ENCODE measurements at places on chromosomes 12 and 14. TPM values are rescaled to one million over a fixed set of nuclear protein-coding genes. Genes with fewer than 3 reads are reported as not detected.

DNA sequence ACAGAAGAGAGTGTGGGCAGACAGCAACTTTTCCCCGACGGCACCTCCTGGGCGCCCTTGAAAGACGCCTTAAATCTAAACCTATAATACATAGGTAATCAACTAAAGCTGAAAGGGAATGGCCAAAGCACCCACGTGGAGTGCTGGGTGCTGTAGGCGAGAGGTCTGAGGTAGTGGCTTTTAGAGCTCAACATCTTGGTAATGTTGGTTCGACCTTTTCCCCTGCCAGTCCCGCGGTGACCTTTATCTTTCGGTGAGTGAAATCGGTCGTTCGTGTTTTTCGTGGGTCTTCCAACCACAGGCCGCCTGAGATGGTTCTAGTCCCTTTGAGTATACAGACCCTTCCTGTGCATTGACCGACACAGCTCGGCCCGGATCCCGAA lies 9.1 kb downstream of the OR6S1 start:
- no peak for DNase-seq

GRCh38 chr12:99200711-99201384 lies 446.7 kb upstream of the GARIN6 start:
- no peak for DNase-seq

- no peak for DNase-seq
These were observed 56.8 kb upstream of the FOXG1 start for GRCh38 chr14:28709571-28710305.

DNA sequence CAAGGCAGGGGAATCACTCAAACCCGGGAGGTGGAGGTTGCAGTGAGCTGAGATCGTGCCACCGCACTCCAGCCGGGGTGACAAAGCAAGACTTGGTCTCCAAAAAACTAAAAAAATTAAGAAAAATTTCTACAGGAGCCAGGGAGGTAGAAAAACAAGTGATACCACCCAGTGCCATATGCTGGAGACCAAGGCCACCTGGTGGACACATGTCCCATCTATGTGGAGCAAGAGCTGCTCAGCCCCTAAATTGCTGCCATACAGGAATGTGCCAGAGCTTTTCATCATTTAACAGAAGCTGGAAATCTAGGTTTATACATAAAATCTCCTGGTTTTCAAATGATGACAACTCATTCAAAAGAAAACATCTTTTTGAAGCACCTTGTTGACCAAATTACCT lies 61.4 kb upstream of the ELK3 start:
- no peak for DNase-seq

- no peak for DNase-seq
These were observed 36.7 kb downstream of the LRRIQ1 start for GRCh38 chr12:85072826-85073225.

- DNase-seq = no peak
These were observed 113.1 kb downstream of the NCOR2 start for GRCh38 chr12:124454352-124454725.

Gene AHNAK2
- 3.4 TPM for total RNA-seq

Gene GLIPR1L1
- total RNA-seq = 0.69 TPM

Gene AKAP5
- total RNA-seq = 2.8 TPM

Gene WNT5B
- 4.6 TPM for total RNA-seq

Gene KRT81
- total RNA-seq = 0.34 TPM

Gene SINHCAF
- total RNA-seq = 424 TPM

Gene TSPAN8
- total RNA-seq = 0.16 TPM

Gene SOAT2
- not detected for total RNA-seq

Data from WTC11 (cell line).